ENCODE measurements at places on chromosomes 11 and 22.

DNA sequence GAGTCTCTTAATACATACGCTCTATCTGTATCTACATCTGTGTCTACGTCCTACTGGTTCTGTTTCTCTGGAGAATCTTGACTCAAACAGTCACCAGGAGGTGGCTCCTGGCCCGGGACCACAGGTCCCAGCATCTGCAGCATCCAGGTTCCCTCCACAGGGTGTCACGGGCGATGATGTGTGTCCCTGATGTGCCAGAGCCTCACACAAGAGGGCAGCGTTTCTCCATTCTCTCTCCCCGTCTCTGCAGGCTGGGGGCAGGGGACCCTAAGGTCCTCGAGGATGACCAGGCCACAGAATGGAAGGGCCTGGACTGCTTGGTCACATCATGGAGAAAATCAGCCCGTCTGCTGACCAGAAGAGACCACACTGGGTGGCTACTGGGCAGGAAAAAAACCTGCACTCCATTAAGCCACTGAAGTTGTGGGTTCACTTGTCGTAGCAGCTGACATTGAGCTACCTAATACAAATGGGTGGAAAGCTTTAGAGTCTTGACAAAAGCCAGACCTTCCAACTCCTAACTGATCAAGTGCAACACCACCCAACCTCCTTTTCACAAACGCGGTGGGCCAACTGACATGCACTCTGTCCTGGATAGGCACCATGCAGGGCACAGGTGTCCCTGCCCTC, 392.5 kb downstream of the CTTN start:
- DNase-seq = no peak

GRCh38 chr22:38115423-38116205, 5.1 kb upstream of the BAIAP2L2 start:
- DNase-seq = no peak

DNA sequence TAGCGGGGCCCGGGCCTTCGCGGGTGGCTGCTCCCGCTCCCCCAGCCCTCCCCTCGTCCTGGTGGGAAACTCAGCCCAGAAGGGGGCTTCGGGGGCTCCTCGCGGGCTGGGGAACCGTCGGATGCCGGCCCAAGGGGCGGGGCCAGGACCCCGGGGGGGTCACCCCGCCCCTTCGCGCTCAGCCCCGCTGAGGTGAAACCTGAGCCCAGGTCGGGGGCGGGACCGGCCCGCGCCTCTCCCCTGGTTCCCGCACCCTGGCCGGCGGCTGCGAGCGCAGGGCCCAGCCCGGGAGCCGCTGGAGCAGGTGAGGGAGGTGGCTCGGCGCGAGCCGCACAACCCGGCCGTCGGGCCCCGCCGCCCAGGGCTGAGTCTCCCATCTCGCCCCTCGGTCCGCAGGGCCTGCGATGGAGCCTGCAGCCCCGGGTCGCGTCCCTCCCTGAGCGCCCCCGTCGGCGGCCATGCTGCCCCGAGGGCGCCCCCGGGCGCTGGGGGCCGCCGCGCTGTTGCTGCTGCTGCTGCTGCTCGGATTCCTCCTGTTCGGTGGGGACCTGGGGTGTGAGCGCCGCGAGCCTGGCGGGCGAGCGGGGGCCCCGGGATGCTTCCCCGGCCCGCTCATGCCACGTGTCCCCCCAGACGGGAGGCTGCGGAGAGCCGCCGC, at the start of gene LARGE2:
Gene LARGE2 (plus strand): TSS at position 232 of the 658 bp plus-strand sequence. CDS start 227 bp downstream, at position 459.
- peak; percentile 15 for DNase-seq

DNA sequence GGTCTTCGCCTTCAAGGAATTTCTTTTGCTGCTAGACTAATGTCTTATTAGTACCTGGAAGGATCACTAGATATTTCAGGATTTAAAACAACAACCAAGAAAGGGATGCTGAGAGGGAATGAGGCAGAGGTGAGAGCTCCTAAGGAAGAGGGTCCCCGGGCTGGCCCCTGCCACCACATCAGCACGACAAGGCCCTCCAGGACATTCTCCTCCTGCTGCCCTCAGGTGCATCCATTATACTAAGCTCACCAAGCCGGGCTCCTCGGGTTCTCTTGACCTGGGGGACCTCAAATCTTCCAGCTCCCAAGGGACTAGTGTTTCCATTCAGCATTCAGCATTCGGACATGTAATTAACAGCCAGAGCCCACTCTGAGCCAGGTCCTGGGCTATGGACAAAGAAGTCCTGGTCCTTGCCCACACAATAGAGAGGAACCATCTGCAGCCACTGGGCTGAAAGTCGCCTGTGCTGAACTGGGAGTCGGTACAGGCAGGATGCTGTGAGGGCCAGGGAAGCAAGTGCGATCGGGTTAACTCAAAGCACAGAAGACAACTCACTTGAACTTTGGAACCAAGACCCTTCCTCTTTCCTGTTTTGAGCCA, 29.4 kb upstream of the OAF start:
- no peak for DNase-seq

DNA sequence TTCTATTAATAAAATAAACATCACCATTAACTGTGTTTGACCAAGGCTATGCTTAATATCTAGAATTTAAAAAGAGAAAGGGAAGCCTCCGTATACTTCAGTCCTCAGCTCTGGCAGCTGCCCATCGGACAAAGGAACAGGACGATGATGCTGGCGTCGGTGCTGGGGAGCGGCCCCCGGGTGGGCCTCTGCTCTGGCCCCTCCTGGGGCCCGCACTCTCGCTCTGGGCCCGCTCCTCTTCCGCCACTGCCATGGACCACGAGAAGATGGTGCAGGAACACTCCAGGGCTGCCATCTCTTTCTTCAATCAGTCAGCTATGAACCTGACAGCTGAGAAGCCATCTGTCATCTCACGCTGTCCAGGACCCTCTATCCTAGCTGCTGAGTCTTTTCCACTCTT, 25.3 kb downstream of the PDHX start:
- no peak for DNase-seq

DNA sequence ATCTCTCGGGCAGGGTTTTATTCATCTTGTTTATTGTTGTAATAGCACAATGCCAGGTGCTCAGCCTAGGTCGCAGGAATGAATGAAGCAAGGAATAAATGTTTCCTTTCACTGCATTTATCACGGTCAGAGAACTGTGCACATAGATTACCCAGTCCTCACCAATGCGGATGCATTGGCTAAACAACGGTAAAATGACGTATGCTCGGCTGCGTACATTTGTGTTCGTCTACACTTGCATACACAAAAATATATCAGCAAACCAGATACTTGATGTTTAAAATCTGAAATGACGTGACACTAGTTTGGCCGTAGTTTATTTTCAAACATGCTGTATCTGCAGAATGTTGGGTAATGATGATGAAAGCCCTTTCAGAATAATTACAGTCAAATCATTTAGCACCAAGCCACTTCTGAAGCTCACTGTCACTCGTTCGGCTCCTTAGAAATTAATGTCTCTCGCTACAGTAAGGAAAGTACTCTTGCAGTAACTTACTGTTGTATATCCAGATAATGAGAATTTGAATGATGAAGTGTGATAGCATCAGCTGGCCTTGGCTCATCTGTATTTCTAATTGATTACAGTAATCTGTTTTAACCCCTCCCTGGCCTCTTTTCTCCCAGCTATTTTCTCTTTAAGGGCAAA, 268.9 kb downstream of the LRRC4C start:
- no peak for DNase-seq

GRCh38 chr11:110133160-110133559, 40.0 kb downstream of the ZC3H12C start:
- DNase-seq = no peak

GRCh38 chr11:111541254-111542061, 938 bp downstream of the LAYN start:
- DNase-seq = no peak

DNA sequence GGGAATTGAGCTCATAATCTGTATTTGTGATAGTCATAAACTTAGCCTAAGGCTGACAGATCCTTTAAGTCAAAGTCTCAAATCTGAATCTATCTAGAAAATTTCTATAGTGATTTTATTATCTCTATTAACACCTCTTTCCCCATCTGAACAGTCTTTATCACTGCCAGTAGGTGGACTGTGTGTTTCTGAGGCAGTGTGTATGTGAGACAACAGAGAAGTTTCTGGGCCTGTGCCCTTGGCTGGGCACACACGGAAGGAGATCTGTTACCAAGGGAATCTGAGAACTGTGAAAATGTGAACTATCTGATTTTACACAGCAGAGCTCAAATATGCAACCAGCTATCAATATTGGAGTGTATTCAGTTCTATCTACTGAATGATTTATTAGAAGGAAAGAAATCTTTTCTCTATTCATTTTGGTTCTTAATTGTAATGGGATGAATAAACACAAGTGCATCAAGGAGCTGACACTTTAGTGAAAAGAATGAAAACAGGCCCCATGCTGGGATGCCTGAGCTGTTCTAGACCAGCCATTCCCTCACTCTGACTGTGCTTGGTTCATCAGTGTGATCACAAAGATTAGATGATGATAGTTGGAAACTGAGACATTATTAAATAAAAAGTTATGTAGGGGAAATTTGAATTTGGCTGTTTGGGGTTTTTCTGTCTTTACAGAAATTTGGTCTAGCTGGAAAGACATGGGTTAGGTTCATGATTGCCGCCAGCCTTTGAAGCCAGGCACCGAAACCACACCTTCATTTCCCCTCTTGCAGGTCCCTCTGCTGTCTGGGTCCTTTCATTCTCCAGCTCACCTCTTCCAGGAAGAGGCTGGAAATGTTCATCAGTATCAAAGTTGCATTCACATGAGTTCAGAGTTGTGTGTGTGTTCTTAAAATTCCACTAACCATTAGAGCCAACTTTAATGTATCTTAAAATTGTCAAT, 68.1 kb downstream of the LIF start:
- DNase-seq = no peak

DNA sequence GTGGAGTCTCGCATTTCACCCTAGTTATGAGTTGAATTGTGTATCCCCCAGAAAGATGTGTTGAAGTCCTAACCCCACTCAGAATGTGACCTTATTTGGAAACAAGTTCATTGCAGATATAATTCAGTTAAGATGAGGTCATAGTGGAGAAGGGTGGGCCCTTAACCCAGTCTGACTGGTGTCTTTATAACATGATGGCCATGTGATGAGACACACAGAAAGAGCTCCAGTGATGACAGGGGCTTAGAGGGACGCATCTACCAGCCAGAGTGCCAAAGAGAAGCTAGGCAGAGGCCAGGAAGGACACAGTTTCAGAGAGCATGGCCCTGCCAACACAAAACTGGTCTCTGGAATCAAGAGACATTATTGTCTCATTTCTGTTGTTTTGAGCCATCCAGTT, 50.3 kb downstream of the LARGE1 start:
- DNase-seq = no peak

GRCh38 chr11:2844116-2844842, 41.3 kb downstream of the CDKN1C start:
- no peak for DNase-seq

GRCh38 chr11:73404048-73404447, 27.8 kb downstream of the RELT start:
- peak; percentile 57 for DNase-seq

Measured in SJCRH30 (cell line).